ENCODE measurements at places on chromosomes 11 and 22.

DNA sequence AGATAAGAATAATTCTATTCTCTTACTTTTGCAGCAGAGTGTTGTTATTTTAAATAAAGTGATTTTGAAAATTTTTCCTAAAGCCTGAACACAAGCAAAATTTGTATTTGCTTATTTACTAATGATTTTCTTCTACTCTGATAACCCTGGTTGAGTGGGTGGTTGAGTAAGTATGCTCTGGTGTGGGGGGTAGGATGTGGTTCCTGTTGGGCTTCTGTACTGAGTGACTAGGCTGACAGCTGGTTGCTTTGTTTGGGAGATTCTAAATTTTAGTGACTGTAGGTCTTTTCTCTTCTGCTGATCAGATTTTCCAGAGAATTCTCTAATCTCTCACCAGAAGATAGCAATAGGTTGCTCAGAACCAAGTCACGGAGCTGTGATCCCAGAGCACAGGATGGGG is 61.6 kb downstream of the METTL15 start:
- no peak for DNase-seq

- no peak for DNase-seq
Measured at GRCh38 chr11:64150481-64151239, 15.3 kb downstream of the MACROD1 start.

DNA sequence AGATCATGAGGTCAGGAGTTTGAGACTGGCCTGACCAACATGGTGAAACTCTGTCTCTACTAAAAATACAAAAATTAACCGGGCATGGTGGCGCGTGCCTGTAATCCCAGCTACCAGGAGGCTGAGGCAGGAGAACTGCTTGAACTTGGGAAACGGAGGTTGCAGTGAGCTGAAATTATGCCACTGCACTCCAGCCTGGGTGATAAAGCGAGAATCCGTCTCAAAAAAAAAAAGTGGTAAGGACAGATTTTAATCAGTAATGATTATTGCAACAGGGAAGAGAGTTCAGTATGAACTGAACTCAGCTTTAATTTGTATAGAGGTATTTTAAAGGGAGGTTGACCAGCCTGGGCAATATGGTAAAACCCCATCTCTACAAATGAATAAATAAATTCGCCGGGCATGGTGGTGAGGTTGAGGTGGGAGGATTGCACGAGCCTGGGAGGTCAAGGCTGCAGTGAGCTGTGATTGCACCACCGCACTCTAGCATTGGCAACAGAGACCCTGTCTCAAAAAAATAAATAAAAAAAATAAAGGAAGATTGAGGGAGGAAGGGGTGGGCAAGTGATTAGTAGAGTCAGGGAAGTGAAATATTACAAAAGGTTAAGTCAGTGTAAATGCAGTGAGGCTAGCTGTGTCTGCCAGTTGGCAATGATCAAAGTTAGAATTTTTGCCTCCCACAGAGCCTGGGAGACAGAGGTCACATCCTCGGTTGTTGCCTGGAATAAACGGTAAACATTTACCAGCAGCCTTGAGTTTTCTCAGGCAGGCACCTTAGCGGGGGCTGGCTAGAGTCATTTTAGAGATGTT is 2.6 kb upstream of the MCM5 start:
- no peak for DNase-seq

- peak; percentile 37 for DNase-seq
Measured at GRCh38 chr11:17405232-17406005, 17.0 kb upstream of the KCNJ11 start.

DNA sequence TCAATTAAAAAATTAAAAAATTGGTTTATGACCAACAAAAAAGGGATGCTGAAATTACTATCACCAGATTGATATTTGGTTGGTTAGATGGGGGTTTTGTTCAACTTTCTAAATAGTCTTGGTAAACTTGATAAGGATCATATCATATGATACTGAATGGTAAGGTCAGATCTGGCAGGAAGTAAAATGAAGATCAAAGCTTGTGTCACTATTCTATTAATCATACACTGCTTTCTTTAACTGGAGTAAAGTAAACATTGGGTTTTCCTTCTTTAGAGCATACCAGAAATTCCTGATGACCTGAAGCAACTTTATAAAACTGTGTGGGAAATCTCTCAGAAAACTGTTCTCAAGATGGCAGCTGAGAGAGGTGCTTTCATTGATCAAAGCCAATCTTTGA is 40.2 kb downstream of the RRM1 start:
- DNase-seq = no peak

DNA sequence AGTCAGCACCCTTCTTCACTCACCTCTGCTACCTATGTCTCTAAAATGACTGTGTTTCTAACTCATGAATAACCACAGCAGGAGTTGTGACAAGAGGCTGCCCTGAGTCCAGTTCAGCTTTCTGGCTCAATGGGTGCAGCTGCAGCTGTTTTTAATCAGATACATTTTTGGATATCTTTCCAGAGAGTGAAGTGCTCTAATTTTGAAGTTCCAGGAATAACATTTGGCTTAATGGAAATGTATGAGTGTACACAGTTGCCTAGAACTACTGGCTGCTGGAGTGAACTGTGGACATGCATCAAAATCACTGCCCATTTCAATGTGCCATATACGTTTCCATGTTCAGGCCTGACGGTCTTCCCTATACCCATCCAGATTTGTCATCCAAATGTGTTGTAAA is 769.5 kb upstream of the ANO3 start:
- no peak for DNase-seq

GRCh38 chr11:30967579-30967978 is 381.4 kb upstream of the MPPED2 start:
- DNase-seq = no peak

DNA sequence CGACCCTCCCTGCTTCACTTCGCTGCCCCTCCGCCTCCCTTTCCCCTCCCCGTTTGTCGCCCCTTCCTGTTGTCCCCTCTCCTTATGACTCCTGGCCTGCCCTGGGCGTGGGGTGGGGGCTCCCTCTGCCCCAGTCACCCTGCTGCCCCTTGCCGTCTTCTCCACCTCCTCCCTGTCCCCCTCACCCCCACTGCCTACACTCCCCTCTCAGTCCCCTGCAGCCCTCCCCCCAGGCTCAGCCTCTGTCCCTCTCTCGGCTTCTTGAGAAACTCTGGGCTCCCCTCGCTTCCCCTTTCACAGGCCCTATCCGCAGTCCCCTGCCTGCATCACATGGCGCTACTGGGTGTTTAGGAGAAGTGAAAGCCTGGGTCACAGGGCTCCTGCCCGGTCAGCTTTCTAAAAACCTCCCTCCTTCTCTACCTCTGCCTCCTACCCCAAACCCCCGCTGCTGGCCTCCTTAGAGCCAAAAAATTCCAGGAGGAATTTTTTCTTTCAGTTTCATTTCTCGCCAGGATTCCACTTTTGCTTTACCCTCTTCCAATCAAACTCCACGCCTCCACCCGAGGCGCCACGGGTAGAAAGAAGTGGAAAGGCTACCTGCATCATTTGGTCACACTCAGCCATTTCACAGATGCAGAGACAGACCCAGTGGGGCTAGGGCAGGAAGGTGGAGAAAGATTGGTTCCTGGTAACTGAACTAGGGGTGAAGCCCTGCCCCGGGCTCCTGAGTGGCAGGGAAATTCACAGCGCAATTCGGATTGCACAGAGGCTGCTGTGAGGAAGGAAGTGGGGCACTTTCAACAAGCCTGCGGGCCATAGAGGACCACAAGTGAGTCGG is at the start of gene SLC15A3:
Gene SLC15A3, minus strand, starts transcription at position 273 of the 838 bp plus-strand sequence. CDS start 625 bp downstream, outside the sequence.
- DNase-seq = peak; percentile 44

GRCh38 chr11:42521994-42522393 is 789.8 kb upstream of the API5 start:
- no peak for DNase-seq

DNA sequence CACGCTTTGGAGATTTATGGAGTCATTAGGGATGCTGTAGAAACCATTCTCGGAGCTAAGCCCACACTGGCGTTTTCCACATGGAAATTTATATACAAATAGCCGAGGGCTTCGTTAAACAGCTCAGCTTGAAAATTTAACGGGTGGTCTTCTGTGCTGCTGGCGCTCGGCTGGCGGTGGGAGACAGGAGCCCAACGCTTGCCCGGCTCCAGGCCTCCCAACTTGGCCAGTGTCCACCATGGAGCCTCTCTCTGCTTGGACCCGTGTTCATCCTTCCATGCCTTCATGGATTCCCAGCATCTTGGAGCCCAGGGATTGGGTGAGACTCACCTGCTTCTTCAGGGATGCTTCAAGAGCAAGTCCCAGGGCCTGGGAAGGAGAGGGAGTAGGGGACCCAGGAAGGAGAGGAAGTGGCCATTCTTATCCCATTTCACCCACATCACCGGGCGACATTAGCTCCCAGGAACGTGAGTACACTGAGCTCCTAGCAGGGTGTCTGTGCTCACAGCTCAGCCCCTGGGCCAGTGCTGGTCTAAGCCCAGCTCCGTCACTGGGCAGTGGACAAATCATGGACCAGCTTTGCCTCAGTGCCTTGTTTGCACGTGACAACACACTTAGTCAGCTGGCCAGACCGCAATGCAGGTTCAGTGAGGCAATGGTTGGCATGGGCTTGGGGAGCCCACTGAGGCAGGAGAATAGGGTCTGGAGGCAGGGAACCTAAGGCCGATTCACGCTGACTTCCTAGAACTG is 944.3 kb downstream of the BRD1 start:
- no peak for DNase-seq

- no peak for DNase-seq
Measured at GRCh38 chr11:86484795-86485166, 110.1 kb downstream of the CCDC81 start.

DNA sequence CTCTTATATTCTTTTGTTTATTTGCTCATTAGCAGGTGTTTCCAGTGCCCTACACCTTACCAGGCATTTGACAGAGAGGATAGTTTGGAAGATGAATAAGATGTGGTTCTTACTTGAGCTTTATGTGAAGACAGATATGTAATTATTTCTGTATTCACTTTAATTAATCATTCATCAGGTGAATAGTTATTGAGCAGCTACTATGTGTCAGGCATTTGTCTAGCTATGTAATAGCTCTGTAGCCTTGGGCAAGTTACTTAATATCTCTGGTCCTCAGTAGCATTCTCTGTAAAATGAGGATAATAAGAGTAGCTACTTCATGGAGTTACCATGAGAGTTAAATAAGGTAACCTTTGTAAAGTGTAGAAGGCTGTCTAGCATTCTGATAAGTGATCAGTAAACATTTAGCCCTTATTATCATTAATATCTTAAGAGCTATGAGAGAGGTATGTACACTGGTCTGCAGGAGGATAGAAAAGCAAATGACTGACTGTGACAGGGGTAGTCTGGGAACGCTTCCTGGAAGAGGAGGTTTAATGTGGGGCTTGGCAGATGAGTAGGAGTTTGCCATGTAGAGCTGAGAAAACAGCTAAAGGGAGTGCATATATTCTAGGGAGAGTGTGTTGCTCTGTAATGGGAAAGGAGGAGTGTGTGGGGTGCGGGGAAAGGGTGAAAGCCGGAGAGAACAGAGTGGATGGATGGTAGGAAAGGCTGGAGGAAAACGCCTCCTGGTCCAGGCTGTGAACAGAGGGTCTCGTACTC is 56.1 kb downstream of the MICAL2 start:
- no peak for DNase-seq

GRCh38 chr22:37457093-37457893 is 28.9 kb downstream of the MFNG start:
- DNase-seq = peak; percentile 64

DNA sequence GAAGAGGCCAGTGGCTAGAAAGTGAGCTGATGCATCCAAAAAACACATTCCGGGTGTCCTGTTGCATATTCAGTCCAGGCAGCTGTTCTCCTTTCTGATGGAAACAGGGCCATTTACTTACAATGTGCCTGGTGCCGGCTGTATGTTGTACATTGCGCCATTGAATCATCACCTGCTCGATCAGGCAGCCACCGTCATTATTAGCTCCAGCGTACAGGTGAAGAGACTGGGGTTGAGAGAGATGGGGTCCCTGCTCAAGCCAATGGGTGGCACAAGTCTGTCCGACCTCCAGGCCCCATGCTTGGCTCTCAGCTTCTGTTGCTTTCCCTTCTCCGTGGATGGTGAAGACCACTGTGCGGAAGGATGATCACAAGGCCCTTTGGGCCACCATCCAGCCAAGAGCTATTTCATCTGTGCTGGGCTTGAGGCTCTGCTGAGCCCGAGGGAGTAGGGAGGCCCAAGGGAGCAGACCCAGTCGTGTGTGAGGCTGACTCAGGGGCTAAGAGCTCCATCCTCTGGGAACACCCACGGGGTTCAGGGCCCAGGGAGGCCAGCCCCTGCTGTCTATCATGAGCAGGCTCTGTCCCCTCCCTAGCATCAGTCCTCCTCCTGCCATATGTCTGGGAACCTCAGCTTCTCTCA is 20.7 kb upstream of the EMID1 start:
- no peak for DNase-seq

DNA sequence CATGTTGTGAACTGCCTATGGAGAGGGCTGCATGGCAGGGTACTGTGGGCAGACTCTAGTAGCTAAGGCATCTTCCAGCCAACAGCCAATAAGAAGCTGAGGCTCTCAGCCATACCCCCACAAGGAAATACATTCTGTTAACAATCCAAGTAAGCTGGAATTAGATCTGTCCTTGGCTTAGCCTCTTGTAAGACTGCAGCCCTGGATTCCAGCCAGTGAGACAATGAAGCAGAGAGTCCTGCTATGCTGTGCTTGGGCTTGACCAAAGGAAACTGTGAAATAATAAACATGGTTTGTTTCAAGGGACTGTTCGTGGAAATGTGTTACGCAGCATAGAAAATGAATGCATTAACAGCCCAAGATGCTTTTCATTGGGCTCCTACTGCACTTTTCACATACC is 1097.4 kb upstream of the CCDC90B start:
- DNase-seq = no peak
